ENCODE measurements at places on chromosomes 3 and 15.

DNA sequence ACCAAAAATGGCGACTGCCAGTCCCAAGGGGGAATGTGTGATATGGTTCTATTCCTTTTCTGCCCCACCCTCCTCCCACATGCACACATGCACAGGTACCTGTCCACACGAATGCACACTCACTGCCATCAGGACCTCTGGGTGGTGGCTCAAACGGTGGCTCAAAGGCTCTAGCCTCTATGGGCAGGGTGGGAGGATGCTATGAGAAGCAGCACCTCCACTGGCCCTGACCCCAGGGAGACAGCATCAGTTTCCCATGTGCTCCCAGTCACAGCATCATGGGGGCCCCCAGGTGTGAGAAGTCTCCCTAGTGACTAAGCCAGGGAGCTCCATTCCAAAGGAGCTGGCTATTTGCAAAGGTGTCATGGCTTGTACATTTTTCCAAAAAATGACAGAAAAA is 15.9 kb downstream of the SEMA3G start:
- no peak for DNase-seq

GRCh38 chr3:37849146-37849923 is 12.3 kb upstream of the CTDSPL start:
- DNase-seq, result no peak

DNA sequence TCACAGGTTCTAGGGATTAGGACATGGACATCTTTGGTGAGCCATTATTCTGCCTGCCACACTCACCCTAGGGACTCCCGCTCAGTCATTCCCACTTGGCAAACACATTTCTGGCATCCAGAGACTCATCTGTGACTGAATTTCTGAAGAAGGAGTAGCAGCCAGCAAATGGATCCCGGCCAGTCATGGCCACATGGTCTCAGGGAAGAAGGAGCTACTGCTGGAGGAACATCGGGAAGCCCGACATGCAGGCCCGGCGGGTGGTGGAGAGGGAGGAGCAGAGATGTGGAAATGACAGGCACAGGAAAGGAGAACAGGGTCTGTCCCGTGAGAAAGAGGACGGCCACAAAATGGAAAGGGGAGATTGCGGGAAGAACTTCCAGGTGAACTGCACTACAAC is 65.4 kb downstream of the SEMA5B start:
- DNase-seq, result no peak

- no peak for DNase-seq
Measured at GRCh38 chr3:57784089-57784735, 28.1 kb downstream of the SLMAP start.

DNA sequence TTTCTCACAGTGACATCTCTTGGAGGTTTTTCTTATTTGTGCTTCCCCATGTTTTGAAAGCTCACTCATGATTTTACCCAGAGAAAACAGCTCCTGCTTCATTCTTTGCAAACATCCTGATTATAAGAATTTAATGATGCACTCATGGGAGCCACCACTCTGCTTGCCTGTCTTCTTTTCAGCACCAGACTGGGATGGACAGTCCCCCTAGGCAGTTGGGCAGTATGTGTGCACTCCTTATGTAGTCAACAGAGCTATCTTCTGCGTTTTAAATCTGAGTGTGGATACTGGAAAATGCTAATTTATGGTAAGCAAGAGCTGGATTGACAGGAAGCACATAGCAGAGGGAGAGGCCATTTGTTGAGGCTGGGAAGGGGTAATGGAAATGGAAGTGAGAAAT is 276.1 kb downstream of the AGBL1 start:
- DNase-seq, result no peak

GRCh38 chr3:196788528-196788927 is 48.9 kb downstream of the PAK2 start:
- DNase-seq, result no peak

GRCh38 chr3:181252631-181253030 is 263.1 kb upstream of the DNAJC19 start:
- DNase-seq, result no peak

DNA sequence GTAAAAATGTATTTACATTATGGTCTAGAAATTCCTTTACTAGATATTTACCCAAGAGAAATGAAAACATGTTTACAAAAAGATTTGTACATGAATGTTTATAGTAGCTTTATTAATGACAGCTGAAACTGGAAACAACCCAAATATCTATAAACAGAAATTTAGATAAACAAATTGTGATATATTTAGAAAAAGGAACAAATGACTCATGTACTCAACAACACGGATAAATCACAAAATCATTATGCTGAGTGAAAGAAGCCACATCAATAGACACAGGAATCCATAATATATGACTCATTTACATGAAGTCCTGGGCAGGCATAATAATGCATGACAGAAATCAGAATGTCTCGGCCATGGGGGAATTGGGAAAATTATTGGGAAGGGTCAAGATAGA is 1020.2 kb downstream of the SQOR start:
- no peak for DNase-seq

DNA sequence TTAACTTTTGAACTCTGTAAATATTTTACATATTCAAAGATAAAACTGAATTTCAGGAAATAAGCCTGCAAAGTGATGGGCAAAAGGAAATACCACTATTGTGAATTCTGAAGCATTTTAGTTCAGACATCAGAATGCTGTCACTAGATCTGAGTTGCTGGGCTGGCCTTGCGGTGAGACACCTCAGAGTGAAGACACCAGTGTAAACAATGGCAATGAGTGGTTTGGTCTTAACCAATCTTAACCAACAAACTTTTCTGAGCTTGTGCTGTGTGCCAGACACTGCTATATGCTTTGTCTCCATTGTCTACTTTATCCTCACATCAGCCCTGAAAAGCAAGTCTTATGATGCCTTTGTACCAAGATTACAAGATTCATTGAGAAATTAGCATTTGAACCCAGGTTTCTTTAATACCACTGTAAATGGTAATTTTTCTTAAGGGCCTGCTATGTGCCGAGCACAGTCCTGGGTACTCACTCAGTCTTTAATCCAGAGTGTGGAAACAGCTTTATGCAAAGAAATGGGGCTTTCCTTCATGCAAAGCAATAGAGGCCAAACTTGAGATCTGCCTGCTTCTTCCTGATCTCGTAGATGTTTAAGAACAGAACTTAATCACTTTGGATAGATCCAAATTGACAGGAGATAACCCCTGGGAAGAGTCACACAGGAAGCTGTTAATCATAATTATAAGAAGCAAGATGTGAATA is 55.0 kb downstream of the TMEM39A start:
- DNase-seq, result no peak

GRCh38 chr3:139096670-139097069 is 52.0 kb upstream of the PRR23C start:
- no peak for DNase-seq

DNA sequence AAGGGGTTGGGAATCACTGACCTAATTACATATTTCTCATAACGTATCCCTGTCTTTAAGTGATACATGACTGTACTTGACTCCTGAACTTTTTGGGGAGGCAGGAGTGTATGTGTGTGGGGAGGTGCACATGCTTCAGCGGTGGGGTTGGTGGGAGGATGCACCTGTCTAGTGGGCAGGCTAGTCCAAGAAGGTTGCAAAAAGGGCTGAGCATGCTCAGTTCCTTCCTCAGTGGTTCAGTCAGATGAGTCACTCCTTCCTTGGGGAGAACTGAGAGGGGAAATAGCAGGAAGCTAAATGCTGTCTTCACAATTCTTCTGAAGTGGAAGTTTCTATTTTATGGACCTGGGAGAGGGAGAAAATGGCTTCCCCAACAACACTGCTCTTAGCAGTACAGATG is 24.6 kb upstream of the AP4E1 start:
- DNase-seq, result no peak

GRCh38 chr15:100809151-100809550 is 70.5 kb upstream of the ALDH1A3 start:
- DNase-seq, result no peak

DNA sequence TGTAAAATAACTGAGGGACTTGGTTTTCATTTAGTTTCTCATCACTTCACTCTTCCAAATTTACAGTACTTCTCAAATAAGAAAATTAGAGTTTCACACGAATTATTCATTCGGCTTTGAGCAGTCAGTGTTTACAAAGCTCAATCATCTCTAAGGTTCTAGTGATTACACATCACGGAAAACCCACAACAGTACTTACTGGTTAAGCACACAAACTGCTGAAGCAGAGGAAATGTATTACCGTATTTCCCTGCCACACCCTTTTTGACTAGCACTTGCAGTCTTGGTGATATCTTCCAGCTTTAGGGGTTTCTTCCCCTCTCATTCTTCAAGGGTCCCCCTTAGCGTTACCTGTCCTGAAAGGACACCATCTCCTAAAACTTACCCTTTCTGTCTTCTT is 164.8 kb upstream of the CDIN1 start:
- DNase-seq, result no peak

- DNase-seq, result no peak
Measured at GRCh38 chr3:169456900-169457299, 206.6 kb downstream of the MECOM start.

GRCh38 chr15:63089260-63090043 is 32.2 kb upstream of the LACTB start:
- DNase-seq, result no peak

DNA sequence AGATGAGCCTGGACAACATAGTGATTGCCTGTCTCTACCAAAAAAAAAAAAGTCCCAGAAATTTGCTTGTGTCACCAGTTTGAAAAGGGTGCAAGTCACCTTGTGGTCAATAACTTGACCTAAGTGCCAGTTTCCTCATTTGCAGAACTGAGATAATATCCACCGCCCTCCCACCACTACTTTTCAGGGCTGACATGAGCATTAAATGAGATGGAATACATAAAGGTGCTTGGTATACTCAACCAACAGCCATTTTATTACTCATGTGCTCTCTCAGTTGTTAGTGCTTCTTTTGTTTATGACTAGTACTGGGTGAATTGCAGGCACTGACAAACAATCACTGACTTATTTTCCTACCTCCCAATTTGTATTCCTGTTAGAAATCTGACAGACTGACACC is 340.5 kb upstream of the SATB1 start:
- DNase-seq, result no peak

GRCh38 chr3:107285197-107285596 is 92.0 kb upstream of the CCDC54 start:
- DNase-seq, result no peak

DNA sequence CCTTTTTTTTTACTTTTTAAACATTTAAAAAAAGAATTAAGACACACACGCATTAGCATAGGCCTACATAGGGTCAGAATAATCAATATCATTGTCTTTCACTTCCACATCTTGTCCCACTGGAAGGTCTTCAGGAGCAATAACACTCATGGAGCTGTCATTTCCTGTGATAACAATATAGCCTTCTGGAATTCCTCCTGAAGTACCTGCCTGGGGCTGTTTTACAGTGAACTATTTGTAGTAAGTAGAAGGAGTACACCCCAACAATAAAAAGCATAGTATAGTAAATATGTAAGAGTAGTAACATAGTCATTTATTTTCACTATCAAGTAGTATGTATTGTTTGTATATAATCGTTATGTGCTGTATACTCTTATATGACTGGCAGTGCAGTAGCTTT is 19.5 kb upstream of the CLDN18 start:
- no peak for DNase-seq

DNA sequence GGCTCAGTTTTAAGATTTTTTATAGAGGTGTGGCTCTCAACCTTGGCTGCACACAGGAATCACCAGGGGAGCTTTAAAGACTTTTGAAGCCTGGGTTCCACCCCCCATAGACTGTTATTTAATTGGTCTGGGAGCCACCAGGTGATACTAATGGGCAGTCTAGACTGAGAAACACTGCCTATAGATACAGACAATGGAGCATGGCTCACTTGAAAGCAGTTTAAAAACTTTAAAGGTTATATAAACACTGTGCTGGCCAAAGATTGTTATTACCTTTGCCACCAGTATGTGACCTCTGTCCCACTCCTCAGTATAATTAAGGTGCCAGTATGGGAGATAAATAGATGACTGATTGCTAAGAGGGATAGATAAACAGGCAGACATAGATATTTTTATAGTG is 3.8 kb downstream of the GOLIM4 start:
- DNase-seq, result no peak

- no peak for DNase-seq
Measured at GRCh38 chr15:67740405-67740804, 84.9 kb upstream of the SKOR1 start.

DNA sequence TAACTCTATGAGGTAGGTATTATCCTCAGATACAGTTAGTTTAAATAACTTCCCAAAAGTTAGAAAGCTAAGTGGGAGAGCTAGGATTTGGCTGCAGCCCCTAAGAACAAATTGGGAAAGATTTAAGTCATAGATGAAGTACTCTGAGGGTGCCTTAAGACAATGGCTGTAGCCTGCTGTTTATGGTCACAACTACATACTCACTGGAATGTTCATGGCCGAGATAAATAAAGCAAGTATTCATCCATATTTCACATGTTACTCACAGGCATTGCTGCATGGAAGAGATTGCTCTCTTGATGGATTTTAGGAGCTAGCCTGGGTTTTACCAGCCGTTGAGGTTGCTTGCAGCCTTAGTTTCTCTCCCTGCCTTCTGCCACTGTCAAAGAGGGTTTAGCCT is 145.0 kb downstream of the CMSS1 start:
- no peak for DNase-seq

DNA sequence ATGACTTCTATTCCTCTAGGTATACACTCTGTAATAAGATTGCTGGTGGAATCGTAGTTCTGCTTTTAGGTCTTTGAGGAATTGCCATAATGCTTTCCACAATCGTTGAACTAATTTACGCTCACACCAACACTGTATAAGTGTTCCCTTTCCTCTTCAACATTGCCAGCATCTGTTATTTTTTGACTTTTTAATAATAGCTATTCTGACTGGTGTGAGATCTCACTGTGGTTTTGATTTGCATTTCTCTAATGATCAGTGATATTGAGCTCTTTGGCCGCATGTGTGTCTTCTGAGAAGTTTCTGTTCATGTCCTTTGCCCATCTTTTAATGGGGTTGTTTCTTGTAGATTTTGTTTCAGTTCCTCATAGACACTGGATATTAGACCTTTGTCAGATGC is 12.8 kb downstream of the NXPE3 start:
- no peak for DNase-seq

- no peak for DNase-seq
Measured at GRCh38 chr3:42117175-42118008, 26.2 kb downstream of the TRAK1 start.

DNA sequence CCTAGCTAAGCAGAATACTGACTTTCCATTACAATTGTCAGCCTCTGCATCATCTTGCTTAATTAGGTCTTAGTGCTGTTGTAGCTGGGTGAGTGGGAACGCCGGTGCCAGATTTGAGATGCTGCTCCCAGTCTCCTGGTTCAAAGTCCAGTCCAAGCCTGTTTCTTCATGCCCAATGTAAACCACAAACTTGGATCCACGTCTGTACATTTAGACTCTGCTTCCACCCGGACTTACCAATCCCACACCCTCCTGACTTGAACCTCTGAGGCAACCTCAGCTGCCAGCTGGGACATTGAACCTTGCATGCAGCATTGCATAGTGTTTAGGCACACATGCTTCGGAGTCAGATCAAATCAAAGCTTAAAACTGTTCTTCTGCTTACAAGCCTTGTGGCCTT is 43.0 kb downstream of the BCL2L10 start:
- no peak for DNase-seq

DNA sequence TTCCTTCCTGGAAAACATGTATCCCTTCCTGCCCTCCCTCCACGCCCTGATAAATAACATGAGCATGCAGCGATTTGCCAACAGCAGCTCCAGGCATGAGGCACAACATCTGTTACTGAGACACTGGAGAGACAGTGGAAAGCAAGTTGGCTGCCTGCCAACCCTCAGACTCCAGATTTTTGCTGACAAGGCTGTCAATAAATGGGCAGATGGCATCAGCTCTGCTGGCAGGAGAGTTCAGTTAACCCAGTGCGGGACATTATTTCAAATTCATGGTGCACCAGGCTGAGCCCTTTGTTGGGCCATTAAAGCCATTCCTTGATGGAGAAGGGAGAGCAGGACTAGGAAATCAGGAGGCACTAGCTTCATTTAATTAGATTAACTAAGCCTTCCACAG is 293.3 kb downstream of the MEX3B start:
- no peak for DNase-seq

Measured in naive thymus-derived CD4-positive, alpha-beta T cell (primary cell).